Stimulated activated CD4-positive, alpha-beta T cell treated with anti-CD3 and anti-CD28 coated beads, Interleukin-1b, Interleukin-23, amount 100 ng/mL, for 24 hours (primary cell): ENCODE measurements at places on chromosomes 12 and 14.

- DNase-seq, result no peak
Measured at GRCh38 chr14:63759456-63759855, 31.6 kb upstream of the SGPP1 start.

DNA sequence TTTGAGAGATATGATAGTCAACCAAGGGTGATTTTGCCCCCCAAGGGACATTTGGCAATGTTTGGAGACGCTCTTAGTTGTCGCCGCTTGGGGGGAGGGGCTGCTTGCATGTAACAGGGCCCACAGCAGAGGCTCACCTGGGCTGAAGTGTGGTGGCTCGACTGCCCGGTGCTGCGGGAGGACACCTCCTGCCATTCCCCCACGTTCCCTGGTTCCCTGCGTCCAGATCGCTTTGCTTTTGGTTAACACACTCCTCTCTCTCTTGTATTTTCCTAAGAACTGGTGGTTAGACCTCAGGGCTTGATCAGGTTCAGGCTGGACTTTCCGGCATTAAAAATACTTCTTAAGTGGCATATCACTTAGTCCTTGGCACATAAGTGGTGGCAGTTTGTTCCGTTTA is 18.9 kb downstream of the PPP2R5C start:
- no peak for DNase-seq

DNA sequence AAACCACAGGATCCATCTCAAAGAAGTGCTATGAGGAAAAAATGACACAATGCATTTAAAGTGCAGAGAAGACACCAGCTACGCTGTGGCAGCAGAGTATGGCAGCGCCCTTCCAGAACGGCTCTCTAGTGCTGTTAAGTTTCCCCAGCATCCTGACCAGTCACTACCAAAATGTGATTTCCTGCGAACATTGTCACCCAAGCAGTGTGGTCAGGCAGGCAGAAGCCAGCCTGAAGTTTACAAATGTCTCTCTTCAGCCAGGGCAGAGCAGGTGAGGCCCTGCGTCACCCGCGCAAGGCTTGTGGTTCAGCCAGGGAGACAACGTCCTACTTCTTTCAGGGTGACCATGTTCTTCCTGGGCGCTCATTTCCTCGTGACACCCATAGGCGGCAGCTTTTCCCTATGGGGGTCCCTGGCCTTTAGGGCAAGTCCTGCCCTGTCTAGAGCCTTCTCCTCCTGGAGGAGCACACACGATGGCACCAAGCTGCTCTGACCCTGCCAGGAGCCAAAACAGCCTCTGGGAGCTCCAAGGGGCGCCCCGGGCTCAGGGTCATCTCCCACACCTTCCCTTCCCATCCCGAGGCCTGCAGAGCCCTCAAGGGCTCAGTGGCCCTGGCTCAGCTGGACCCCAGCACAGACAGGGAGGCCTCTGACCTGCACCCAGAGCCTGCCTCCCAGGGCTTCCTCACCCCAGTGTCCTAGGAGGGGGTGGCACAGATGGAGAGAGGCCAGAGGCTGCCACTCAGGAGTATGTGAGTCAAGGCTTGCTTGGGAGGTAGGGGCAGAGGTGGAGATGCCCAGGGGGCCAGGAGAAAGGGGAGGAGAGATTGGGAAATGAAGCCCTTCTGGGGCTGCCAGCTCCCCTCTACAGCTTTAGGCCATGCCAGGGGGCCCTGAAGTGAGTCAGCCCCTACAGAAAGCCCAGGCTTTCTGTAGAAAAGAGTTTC is 41.9 kb downstream of the PSMA6 start:
- no peak for DNase-seq

- DNase-seq, result no peak
Measured at GRCh38 chr14:30264161-30264560, 294.8 kb upstream of the G2E3 start.

DNA sequence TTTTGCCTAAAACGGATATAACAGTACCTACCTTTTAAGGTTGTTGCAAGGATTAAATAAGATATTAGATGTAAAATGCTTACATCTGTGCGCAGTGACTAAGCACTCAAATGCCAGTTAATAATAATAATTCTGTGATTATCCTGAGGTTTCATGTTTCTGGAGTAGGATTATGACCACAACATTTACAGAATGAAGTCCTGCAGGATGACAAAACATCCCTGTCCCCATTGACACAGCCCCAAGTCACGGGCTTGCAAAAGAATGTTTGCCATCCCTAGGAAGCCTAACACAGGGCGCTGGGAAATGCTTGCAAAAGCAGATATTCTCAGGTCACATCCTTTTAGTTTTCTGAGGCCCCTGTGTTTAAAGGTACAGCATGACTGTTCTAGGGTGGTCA is 20.1 kb downstream of the SUSD6 start:
- no peak for DNase-seq

- no peak for DNase-seq
Measured at GRCh38 chr14:96192975-96193805, 11.4 kb upstream of the BDKRB2 start.

GRCh38 chr12:102816816-102817434 is 100.1 kb downstream of the PAH start:
- no peak for DNase-seq

DNA sequence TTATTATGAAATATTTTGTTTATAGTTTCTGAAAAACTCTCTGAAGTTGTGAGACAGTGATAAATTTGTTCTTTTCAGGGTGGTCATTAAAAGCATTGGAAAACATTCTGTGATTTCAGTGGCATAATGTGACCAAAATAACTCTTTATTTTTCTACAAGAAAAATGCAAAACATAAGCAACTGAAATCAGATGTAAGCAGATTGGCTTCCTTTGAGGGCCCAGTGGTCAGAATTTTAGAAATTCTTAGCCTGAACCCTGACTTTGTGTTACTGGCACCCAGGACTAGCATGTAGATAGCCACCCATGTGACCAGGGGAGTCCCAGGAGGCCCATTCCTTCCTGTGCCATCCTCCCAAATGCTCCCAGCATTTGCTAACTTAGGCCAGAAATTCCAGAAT is 145.6 kb upstream of the SLC38A2 start:
- no peak for DNase-seq

GRCh38 chr14:53946071-53946403 is 10.6 kb downstream of the BMP4 start:
- DNase-seq, result no peak

DNA sequence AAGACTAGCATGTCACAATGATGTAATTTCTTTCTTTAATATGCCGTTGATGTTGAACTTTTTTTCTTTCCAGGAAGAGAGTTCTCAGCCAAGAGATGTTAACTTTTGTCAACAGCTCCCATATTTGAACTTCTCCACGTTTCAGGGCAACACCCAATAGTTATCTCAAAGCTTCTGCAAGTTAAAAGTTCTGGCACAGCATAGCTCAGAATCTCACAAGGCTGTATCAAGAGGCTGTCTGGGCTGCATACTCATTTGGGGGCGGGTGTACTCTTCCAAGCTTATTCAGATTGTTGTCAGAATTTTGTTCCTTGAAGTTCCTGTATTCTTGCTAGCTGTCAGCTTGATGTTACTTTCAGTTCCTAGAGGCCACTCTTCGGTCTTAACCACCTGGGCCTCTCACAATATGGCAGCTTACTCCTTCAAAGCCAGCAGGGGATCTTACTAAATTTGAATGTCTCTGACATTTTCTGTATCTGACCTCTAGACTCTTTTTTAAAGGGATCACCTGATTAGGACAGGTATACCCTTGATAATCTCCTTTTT is 38.9 kb downstream of the KCNC2 start:
- DNase-seq, result no peak

- DNase-seq, result no peak
Measured at GRCh38 chr14:41521891-41522290, 84.8 kb upstream of the LRFN5 start.

GRCh38 chr12:5003025-5003666 is 40.5 kb upstream of the KCNA5 start:
- DNase-seq, result peak; percentile 23

DNA sequence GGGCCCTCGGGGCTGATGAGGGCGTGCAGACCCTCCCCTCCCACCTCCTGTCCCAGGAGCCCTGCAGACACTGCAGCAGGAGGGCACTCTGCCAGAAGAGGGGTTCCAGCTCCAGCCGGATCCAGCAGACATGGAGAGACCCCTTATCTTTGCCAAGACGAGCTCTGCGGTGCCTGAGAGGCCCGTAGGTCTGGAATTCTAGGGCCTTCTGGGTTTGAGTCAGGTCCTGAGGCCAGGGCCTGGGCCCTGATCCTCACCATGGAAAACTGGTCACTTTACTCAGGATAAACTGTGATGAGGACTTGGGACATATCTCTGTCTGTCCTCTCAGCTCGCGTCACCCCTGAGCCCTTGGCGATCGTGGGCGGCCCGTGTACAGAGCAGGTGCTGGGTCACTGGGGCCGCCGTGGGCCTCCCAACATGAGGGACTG is 13.8 kb downstream of the MEG3 start:
- DNase-seq, result no peak
